ENCODE measurements at places on chromosomes 5 and 9. TPM values are rescaled to one million over a fixed set of nuclear protein-coding genes. Genes with fewer than 3 reads are reported as not detected.

Gene ACER2
- 2.6 TPM for total RNA-seq

Gene MYORG
- 58.8 TPM for total RNA-seq

Gene FKBP15
- total RNA-seq, result 19.8 TPM

Gene SLC6A7
- total RNA-seq, result not detected

Gene OTULINL
- 6.2 TPM for total RNA-seq

Gene RETREG1
- total RNA-seq, result 4.3 TPM

Gene CCL21
- not detected for total RNA-seq

Gene SEMA4D
- total RNA-seq, result 49.2 TPM

Gene SLC46A2
- total RNA-seq, result not detected

Gene SPACA9
- 3.1 TPM for total RNA-seq

Gene PCDHB2
- 28.4 TPM for total RNA-seq

Gene PCDHGA5
- total RNA-seq, result 3.0 TPM

Gene UBE2QL1
- 0.08 TPM for total RNA-seq

Gene AMBP
- total RNA-seq, result 0.68 TPM

Gene UGT3A2
- 26.8 TPM for total RNA-seq

Gene RAB3C
- total RNA-seq, result 15.1 TPM

Gene LHX3
- total RNA-seq, result not detected

Gene UBAC1
- total RNA-seq, result 38.3 TPM

Gene TICAM2
- total RNA-seq, result 1.2 TPM

Gene IL11RA
- 8.7 TPM for total RNA-seq

Gene PDE6A
- 0.15 TPM for total RNA-seq

Gene TSSK1B
- total RNA-seq, result not detected

Gene SCGB3A2
- total RNA-seq, result 28.8 TPM

Gene LCN6
- total RNA-seq, result not detected

Gene SPARC
- total RNA-seq, result 682 TPM

Gene PCDHAC2
- total RNA-seq, result 2.3 TPM

Gene KCNN2
- total RNA-seq, result 4.7 TPM

Gene LCN1
- total RNA-seq, result not detected

Gene DBH
- total RNA-seq, result not detected

Gene PGGT1B
- 42.3 TPM for total RNA-seq

Gene CEP72
- 36.5 TPM for total RNA-seq

Gene IL31RA
- total RNA-seq, result not detected

Gene NME5
- 3.9 TPM for total RNA-seq

Gene CARTPT
- not detected for total RNA-seq

Gene PCDHGA4
- total RNA-seq, result 5.0 TPM

Gene MEF2C
- 0.45 TPM for total RNA-seq

Gene TEX48
- not detected for total RNA-seq

Gene IFNA17
- not detected for total RNA-seq

Gene FAM219A
- total RNA-seq, result 21.1 TPM

Gene FREM1
- 8.4 TPM for total RNA-seq

Gene PRSS3
- total RNA-seq, result not detected

Gene ANKRD18B
- total RNA-seq, result 6.7 TPM

Gene GFI1B
- 0.67 TPM for total RNA-seq

Gene LCN15
- 0.47 TPM for total RNA-seq

Gene ANKRD20A1
- 2.7 TPM for total RNA-seq

Data from endodermal cell (in vitro differentiated cells).